ENCODE measurements at places on chromosomes 13 and 19.

DNA sequence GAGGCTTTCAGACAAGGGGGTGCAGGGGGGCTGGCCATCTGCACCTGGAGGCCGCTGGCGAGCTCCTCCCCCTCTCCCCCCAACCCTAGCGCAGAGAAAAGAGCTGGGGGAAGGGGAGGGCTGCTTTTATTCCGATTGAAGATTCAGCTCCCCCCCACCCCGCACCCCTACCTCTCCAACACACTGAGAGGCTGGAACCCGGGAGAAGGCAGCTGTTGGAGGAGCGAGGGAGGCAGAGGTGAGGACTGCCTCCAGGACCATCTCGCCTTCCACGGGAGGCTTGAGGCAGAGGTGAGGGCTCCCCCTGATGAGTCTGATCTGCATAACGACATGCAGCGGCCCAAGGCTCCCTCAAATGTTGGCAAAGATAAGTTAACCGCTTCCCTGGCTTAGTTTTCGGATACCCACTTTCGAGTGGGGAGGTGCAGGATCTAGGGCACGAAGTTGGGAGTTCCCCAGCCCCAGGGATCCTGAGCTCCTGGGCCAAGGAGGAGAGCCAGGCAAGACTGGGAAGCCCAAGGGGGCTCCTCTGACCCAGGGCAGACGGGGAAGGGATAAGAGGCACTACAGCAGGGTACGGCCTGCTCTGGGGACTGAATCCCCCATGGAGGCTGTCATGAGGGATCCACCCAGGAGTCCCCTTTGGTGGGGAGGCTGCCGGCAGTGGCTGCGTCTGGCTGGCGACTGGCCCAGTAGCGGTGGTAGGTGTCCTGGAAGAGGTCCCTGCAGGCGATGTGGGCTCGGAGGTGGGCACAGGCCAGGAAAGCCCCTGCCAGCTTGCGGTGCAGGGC is 1.2 kb upstream of the NUMBL start:
- no peak for DNase-seq

DNA sequence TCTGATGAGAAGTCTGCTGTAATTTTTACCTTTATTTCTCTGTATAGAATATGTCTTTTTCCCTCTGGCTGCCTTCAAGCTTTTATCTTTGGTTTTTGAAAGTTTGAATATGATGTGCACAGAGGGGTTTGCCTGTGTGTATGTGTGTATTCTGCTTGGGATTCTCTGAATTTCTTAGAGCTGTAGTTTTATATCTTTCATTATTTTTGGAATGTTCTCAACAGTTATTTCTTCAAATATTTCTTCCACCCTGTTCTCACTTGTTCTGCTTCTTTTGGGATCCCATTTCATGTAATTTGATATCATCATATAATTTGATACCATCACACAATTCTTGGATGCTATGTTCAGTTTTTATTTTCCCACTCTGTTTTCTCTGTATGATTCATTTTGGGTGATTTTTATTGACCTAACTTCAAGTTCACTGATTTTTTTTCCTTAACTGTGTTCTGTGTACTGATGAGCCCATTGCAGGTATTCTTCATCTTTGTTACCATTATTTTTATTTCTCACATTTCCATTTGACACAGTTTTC is 7.5 kb downstream of the COG3 start:
- no peak for DNase-seq

DNA sequence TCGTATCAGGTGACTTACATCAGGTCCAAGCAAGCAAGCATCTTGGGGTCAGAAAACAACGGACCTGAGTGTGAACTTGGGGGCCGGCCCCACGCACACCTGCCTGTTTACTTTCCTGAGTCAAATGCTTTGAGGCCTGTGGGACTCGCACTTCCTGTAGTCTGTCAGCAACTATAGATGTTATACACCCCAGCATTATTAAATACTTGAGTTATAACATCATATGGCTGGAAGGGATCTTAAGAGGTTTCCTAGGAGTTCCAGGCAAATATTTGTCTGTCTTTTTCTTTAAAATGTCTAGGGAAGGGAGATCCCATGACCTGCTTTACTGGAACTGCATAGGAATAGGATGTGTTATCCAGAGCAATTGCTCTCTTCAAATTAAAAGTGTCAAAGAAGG is 280.6 kb downstream of the SHISA2 start:
- DNase-seq, result no peak

DNA sequence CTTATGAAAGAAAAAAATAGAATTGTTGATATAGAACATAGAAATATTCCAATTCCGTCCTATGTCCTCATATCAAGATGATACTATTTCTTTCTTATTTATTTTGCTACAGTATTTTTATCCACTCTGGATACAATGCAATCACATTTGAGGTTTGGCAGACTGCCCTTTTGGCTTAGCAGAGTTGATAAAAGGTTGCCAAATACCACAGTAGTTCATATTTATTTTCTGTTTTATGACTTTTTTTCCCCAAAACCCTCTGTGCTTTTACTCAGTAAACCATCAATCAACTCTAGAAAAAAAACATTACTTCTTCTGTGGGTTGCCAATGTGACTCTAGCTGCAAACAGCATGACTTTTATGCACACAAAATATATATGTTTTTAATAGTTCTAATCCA is 424.5 kb downstream of the PCDH9 start:
- DNase-seq, result no peak

DNA sequence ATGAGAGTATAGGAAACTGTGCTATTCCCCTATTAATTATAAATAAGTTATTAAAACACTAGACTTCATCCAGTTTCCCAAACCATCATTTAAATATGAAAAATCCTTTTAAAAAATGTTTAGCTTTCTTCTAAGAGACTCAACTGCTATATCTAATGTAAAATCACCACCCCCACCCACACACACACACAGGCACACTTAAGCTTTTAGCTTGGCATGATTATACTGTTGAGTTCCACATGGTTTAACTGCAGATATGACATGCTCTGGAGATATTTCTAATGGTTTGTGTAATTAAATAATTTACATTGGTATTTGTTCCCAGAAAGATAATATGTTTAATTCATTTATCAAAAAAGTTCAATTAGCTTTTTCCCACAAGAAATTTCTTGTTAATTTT is 1700.1 kb upstream of the SLC10A2 start:
- no peak for DNase-seq

DNA sequence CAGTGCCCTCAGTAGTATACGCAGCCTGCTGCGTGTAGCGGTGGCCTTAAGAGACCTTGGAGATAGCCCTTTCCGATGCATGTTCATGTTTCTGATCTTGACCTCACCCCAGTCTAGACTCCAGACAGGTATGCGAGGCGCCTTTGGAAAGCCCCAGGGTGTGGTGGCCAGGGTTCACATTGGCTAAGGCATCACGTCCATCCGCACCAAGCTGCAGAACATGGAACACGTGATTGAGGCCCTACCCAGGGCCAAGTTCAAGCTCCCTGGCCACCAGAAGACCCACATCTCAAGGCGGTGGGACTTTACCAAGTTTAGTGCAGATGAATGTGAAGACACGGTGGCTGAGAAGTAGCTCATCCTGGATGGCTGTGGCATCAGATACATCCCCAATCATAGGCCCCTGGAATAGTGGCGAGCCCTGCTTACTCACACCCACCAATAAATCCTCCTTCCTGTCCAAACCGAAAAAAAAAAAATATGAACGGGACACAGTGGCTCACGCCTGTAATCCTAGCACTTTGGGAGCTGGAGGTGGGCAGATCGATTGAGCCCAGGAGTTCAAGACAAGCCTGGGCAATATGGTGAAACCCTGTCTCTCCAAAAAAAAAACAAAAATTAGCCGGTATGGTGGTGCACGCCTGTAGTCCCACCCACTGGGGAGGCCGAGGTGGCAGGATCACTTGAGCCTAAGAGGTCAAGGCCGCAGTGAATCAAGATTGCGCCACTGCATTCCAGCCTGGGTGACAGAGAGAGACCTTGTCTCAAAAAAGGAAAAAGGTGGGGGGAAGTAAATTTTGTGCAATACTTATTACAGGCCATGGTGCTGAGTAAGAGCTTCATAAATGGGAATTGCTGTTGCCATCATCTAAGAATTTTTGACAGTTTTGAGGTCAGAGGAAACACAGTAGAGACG is 12.4 kb upstream of the CBLC start:
- peak; percentile 93 for DNase-seq

DNA sequence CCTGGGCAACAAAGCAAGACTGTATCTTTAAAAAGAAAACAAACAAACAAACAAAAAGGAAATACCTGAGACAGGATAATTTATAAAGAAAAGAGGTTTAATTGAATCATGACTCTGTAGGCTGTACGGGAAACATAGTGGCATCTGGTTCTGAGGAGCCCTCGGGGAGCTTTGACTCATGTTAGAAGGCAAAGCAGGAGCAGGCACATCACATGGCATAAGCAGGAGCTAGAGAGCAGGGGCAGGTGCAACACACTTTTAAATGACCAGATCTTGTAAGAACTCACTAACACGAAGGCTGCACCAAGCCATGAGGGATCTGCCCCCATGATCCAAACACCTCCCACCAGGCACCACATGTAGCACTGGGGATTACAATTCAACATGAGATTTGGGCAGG is 13.2 kb upstream of the OR10H2 start:
- no peak for DNase-seq

- DNase-seq, result no peak
Observed at GRCh38 chr13:98923641-98924397, 54.0 kb downstream of the DOCK9 start.

DNA sequence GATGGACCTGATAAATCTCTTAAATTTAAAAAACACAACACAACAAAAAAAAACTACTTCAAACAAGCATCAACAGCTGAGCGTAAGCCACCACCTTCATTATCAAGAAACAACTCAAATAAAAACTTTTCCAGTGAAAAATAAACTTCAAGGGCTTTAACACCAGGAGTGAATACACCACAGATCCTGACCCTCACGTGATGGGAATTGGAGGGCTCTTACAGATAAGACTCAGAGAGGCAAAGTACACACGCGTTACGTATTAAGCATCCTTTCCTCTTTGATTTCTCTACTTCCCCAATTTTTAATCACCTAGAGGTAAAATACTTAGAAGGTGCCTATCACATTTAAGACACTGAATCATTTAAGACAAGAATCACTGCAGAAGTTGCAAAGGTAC is 573 bp upstream of the STARD13 start:
- DNase-seq, result no peak

DNA sequence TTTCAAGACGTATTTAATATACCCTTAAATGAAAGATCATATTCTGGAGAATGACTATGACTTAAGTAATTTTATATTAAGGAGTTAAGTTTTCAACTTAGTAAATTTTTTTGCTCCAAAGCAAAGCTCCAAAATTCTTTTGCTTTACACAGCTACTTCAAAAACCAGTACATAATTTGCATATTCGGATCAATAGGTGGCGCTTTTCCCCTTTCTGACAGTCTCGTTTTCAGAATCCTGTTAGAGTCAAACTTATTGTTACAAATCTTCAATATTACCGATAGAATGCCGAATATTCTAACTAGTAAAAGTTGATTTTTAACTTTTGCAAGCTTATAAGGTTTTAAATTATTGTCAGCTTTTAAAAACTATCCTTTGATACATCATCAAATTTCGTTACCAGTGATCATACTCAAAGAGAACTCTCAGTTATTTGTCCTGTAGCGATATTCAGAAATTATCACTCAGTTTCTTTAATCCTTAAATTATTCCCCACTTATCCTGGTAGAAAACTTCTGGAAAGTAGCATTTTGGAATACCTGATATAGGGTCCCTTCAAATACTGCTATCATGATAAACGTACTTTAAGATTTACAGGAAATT is 852.7 kb upstream of the KLHL1 start:
- peak; percentile 2 for DNase-seq

GRCh38 chr13:29397265-29397664 is 198.2 kb downstream of the SLC7A1 start:
- DNase-seq, result no peak

- DNase-seq, result no peak
Observed at GRCh38 chr13:98847780-98848179, 95.3 kb upstream of the SLC15A1 start.

- DNase-seq, result no peak
Observed at GRCh38 chr13:39682788-39683187, 27.3 kb downstream of the COG6 start.

GRCh38 chr13:33919120-33919519 is 101.2 kb downstream of the RFC3 start:
- DNase-seq, result no peak

DNA sequence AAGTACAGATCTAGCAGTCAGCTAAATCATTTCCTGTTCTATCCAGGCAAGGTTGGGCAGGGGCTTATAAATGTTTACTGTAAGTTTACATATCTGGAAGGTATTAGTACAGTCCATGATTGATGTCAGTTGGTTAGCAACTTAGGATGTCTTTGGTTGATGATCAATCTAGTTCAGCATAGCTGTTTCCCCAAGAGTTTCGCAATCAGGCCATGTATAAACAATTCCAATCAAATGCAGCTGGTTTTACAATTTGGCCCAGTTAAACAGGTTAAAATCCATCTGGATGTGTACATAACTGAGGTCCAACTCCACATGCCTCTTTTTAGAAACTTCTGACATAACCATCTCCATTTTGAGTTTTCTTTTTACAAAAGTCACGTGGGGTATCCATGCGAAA is 6.9 kb downstream of the ZNF221 start:
- no peak for DNase-seq

DNA sequence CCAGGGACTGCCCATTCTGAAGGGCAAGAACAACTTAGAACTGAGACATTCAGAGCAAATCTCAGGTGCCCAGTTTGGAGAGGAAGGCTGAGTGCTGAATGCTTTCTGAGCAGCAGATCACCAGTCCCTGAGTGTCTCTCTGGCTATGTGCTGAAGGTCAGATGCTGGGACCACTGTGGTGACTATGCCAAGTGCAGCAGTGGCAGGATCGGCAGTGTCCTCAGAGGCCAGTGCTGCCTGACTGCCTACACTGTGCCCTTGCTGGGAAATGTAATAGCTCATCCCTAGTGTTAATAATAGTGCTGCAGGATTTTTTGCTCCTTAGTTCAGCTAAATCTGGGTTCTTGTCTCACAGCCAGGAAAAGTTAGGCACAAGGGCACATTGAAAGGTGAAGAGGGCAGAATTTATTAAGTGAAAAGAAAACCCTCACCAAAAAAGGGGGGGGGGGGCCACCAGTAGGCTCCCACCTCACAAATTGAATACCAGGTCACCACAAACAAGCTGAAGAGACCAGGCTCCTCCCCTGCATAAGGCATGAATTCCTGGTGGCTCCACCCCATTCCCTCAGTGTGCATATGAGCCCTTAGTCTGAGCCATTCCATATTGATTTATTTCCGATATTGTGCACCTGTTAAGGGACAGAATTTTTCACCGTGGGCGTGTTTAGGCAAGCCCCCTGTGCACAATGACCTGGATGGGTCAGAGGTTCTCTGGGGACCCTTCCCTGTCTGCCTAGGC is 18.5 kb downstream of the RFXAP start:
- DNase-seq, result no peak

GRCh38 chr13:50989476-50989875 is 79.9 kb downstream of the RNASEH2B start:
- DNase-seq, result peak; percentile 12

- no peak for DNase-seq
Observed at GRCh38 chr13:73025217-73026012, 33.4 kb upstream of the KLF5 start.

All from inflammatory macrophage treated with lipopolysaccharide for 1 hour (primary cell).